ENCODE measurements at places on chromosomes 5 and 9.

DNA sequence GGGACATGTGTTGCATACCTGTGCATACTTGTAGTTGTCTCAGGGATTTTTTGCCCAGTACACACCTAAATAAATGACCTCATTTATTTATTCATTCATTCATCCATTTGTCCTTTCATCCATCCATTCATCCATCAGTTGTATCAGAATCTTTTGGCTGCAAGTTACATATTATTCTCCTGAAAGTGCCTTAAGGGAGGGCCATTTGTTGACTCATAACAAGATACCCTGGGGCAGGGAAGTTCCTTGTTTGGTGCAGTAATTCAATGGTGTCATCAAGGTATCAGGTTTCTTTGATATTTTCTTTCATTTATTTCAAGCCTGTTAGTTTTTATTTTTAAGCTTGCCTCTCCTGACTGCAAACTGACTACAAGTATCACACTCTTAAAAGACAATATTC lies 597.9 kb upstream of the TLE4 start:
- DNase-seq = no peak

- no peak for DNase-seq
Measured at GRCh38 chr9:84949258-84949657, 279.7 kb downstream of the NTRK2 start.

DNA sequence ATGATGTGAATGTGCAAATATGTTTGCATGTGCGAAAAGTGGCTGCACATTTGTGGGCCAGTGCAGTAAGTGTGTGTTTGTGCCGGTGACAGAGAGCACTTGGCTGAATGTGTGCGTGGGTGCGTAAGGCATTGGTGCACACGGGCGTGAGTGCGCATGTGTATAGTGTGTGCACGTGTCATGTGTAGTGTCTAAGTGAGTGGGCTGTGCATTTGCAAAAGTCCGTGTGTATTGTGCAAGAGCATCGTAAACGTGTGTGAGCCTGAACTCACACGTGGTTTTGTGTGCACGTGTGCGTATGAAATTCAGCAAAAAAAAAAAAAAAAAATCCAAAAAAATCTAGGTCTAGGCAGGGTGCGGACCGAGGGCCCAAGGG lies 6.5 kb upstream of the EBF1 start:
- no peak for DNase-seq

DNA sequence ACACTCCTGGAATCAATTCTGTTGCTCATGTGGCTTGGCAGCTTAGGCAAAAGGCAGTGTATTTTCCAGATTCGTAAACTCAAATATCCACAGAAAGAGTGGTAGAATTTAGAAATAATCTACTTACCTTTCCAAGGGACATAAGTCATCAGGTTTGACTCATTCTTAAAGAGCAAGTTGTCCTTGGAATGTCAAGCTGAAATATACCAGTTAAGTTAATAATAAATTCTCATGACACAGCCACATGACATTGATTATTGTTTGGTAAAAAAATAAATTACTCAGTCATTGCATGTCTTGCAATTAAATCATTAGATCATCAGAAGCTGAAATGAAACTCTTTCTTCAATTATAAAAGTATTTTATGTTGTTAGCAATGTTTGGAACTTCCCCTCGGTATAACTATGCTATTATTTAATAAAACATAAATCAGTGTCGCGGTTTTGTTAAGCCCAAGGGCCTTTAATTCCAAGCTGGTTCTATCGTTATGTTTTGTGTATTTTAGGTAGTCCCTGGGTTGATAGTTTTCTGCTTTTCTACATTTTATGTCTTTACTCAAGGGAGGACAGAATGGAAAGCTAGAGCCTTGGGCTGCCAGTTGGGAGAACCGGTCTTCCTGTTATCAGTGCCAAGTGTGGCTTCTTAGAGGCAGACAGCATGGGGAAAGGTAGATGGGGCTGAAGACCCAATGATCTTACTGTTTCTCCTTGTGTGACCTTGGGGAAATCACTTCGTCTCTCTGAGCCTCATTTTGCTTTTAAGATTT lies 79.3 kb upstream of the PRLR start:
- DNase-seq = no peak
